ENCODE measurements at places on chromosomes 12 and 14. TPM values are rescaled to one million over a fixed set of nuclear protein-coding genes. Genes with fewer than 3 reads are reported as not detected.

Gene DMAC2L
- total RNA-seq: 21.6 TPM

Gene ASPG
- not detected for total RNA-seq

Gene IAPP
- total RNA-seq: not detected

DNA sequence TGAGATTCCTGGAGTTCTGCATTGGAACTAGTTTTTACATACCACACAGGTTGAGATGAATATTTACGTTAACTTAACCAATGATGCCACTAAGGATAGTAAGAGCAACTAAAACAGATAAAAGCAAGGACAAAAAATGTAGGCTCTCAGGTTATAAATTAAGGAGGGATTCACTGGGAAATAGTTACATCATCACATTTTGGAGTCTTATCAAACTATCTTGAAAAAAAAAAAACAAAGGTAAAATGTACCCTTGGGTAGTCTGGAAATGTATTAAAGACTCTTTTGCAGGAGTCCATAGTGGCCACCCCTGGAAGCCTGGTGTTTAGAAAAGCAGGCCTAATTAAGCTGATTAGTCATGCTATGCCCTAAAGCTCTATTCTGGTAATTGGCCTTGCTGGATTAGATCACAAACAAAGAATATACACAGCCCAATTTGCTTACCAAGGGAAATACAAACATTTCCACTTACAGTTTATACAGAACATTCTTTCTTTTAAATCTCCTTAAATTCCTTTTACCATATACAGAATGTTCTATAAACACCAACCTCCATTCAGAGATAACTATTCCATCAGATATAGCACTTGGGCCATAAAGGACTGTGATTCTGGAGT lies 39.3 kb downstream of the SLC25A47 start:
- ATAC-seq: no peak

- peak; percentile 81 for ATAC-seq
These were observed 69.2 kb upstream of the ETV6 start for GRCh38 chr12:11580125-11580751.

All from gastroesophageal sphincter (tissue), 4 donors.